ENCODE measurements at places on chromosomes 2 and 18.

GRCh38 chr2:162025121-162025911 lies 48.7 kb downstream of the DPP4 start:
- no peak for DNase-seq

GRCh38 chr2:41832218-41832617 lies 215.6 kb upstream of the PKDCC start:
- DNase-seq, result no peak

DNA sequence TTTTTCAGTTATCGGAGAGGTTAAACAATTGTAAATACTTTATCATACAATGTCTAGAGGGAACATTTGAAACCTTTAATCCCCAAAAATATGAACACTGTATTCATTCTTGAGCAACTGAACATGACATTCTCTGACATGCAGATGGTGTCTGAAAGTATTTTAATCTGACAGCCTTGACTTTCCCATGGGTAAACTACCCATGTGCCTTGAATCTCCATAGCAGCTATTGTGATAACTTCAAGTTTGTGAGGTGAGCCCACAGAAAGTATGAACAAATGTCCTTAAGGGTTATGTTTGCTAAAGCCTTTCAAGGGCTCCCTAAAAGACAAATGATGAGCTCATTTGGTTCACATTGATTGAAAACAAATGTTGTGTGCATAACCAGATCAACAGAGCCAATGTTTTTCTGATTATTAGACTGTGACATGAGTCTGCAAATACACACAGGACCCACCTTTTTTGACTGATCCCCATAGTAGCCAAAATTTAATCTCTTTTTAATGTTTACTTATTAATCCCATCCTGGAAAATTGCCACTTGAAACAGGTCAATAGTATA lies 1326.0 kb downstream of the LRP1B start:
- peak; percentile 33 for DNase-seq

DNA sequence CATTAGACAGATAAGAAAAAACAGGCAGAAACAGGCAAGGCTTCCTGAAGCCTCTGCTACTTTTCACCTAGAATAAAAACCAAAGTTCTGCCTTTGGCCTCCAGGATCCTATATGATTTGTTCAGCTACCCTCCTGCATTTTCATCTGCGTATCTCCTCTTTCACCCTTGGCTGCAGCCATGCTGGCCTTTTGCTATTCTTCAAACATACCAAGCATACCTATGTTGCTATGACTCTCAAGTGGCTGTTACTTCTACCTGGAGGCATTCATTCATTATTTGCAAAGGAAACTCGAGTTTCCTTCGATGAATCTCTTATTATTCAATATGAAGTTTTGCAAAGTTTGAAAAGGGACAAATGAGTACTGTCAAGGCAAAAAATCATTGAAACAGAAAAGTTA lies 106.4 kb upstream of the HNMT start:
- peak; percentile 13 for DNase-seq

- no peak for DNase-seq
These were observed 6.3 kb upstream of the EN1 start for GRCh38 chr2:118853651-118854291.

- DNase-seq, result no peak
These were observed 20.4 kb downstream of the MBP start for GRCh38 chr18:77111951-77112746.

DNA sequence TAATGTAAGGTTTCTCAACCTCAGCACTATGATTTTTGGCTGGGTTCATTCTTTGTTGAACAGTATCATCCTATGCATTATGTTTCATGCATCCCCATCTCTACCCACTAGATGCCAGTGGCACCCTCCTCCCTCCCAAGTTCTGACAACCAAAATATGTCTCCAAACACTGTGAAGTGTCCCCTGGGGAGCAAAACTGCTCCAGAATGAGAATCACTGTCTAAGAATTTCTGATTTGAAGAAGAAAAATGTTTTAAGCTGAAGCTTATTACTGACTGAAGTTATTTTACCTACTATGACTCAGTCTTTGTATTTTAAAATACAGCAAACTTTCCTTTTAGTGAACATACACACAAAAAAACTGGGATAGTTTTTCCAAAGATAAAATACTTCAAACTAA lies 3.4 kb downstream of the THADA start:
- no peak for DNase-seq

DNA sequence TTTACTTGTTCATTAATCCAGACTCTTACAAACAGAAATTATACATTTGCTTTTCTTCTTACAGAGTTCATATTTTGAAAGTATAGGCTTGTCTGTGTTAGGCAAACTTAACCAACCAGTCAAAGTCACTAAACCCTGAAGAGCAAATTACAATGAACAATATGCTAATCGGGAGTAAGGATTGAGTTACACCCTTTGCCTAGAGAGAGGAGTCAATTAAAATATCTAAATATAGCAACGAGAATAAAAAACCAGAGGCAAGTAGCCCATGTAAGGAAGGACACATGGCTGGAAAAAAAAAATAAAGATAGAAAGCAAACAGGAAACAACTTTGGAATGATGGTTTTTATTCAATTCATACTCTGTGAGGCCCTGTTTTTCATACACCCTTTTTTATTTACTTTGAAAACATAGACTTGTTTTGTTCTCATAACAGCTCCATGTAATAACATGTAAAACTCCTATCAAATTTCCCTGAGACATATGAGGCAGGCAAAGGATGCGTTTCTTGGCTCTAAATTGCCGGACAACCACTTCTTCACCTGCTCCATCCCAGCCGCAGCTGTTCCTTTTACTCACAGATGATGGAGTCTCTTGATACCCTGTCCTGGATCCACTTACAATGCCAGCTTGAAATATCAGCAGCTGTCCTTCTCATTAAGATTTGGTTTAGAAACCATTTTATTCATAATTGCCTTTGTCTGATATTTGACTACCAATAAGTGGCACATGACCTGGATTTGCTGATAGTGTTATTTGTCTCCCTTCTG lies 767.7 kb upstream of the GCFC2 start:
- DNase-seq, result peak; percentile 8

DNA sequence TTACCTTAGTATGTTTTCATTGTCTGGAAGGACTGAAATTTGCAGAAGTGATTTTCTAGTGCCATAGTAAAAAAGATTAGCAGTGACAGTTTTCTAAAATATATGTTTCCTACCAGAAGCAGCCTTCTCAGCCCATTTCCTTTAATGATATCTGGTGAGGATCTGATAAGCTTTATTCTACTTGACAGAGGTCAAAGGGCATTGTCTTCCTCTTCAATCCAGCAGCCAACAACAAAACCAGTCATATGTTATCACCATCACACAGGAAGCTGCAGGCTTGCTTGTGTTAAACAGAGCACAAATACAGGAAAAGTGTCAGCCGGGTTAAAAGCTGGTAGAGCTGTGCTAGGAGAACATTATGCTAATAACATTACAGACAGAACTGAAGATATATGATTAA lies 35.6 kb upstream of the ZSWIM2 start:
- peak; percentile 57 for DNase-seq

- no peak for DNase-seq
These were observed 2062.3 kb upstream of the CELF4 start for GRCh38 chr18:39627936-39628335.

DNA sequence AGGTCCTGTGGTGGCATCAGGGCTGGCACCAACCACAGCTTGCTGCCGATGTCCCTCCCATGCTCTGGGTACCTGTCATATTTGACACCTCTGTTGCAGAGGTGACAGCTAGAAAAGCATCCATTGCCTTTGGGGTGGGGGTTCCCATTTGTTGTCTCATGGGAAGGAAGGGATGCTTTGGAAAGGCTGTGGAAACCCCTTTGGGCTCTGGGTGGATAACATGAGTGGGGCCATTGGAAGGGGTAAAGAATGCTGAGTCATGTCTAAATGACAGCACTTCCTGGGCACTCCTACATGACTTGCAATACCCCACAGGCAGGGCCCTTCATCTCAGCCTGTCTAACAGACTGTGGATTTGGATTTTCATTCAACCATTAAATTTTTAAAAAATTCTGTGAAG lies 27.8 kb downstream of the CTIF start:
- no peak for DNase-seq

GRCh38 chr2:119929537-119929936 lies 83.3 kb upstream of the EPB41L5 start:
- DNase-seq, result no peak

DNA sequence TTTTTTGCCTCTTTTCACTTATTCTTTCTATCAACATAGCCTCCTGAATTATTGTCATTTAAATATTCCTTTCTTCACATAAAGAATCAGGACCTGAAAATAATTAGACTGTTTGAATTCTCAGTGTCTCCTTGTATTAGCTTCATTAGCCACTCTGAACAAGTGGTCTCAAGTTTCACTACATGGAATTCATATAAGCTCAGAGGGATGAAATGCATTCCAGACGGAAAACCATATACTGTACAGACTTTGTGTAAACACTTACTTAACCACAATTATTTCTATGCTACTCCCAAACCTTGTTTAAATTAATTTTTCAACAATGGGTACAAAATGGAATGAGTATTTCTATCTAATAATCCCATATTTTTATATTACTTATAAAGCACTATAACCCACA lies 53.4 kb downstream of the CHN1 start:
- DNase-seq, result peak; percentile 61

GRCh38 chr2:207110715-207111114 lies 55.0 kb downstream of the KLF7 start:
- DNase-seq, result no peak

- no peak for DNase-seq
These were observed 95.5 kb upstream of the AGAP1 start for GRCh38 chr2:235398321-235398720.

DNA sequence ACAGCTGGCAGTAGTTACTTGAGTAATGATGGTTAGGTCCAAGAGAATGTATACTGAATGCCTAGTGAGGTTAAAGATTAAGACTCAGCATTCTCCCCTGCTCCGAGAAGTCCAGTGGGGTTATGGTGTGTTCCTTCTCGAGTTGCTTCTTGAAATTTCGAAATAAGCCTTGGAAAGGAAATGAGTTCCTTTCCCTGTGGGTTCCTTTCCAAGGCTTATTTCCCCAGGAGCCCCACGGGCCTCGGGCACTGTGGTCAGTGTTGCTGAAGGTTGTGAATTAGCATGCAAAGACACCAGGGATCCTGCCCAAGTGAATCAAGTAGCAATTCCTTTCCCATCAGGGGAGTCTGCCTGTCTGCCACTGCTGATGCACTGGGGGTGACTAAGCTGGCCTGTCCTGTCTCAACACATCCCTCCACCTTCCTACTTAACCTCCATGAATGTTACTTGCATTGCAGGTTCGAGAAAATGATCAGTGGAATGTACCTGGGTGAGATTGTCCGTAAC lies 53.6 kb downstream of the HK2 start:
- no peak for DNase-seq

GRCh38 chr2:199309411-199309810 lies 148.3 kb downstream of the SATB2 start:
- DNase-seq, result peak; percentile 55

- DNase-seq, result no peak
These were observed 215.6 kb upstream of the POU3F3 start for GRCh38 chr2:104638190-104638858.

Data from DMS53 (cell line).